ENCODE measurements at places on chromosomes 2 and 18.

- DNase-seq = no peak
These were observed 83.2 kb upstream of the UNC80 start for GRCh38 chr2:209688385-209688784.

DNA sequence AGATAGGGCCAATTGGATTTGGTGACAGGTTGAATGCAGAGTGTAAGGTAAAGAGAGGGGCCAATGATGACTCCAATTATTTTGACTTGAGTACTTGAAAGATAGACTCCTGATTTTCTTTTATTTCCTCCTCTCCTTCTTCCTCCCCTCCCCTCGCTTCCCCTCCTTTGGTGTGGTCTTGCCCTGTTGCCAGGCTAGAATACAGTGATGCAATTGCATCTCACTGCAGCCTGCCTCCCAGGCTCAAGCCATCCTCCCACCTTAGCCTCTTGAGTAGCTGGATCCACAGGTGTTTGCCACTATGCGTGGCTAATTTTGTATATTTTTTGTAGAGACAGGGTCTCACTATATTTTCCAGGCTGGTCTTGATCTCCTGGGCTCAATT lies 2.3 kb downstream of the DGUOK start:
- no peak for DNase-seq

- no peak for DNase-seq
These were observed 539.4 kb downstream of the RIT2 start for GRCh38 chr18:42576124-42576523.

GRCh38 chr2:189876271-189876670 lies 92.0 kb downstream of the PMS1 start:
- no peak for DNase-seq

- no peak for DNase-seq
These were observed 36.8 kb upstream of the GBX2 start for GRCh38 chr2:236204953-236205352.

DNA sequence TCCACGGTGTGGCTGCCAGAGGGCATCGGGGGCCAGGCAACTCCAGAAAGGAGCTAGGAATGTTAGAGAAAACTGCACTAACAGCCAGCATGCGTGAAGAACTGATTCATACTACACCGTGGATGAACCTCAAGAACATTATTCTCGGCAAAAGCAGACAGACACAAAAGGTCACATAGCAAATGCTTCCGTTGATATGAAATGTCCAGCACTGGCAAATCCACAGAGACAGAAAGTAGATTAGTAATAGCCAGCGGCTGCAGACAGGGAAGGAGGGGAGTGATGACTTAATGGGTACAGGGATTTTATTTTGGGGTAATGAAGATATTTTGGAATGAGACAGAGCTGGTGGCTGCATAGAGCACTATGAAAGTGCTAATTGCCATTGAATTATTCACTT lies 37.4 kb downstream of the SCTR start:
- no peak for DNase-seq

DNA sequence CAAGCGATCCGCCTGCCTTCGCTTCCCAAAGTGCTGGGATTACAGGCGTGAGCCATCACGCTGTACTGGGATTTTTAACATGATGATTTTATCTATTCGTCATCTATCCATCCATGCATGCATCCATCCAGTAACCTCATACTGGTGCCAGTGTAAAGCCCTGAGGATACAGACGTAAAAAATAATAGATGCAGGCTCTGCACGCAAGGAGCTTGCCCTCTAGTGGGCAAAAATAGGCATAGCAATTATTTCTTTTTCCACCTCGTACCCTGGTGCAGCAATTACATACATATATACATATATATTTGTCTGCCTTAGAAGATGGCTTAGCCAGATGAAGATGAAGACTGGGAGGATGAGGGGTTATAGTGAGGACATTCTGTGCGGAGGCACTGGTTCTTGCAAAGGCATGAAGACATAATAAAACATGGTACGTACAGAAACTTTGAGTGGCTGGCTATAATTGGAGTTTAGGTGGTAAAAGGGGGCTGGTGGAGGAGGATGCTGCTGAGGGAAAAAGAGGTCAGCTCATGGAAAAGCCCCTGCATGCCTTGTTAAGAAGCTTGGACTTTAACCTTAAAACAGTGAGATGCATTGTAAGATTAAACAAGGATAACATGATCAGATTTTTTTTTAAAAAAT lies 19.6 kb upstream of the RPIA start:
- peak; percentile 9 for DNase-seq

GRCh38 chr2:234885118-234885517 lies 66.7 kb upstream of the SH3BP4 start:
- no peak for DNase-seq

GRCh38 chr2:27885661-27886060 lies 4.5 kb downstream of the RBKS start:
- DNase-seq = no peak

DNA sequence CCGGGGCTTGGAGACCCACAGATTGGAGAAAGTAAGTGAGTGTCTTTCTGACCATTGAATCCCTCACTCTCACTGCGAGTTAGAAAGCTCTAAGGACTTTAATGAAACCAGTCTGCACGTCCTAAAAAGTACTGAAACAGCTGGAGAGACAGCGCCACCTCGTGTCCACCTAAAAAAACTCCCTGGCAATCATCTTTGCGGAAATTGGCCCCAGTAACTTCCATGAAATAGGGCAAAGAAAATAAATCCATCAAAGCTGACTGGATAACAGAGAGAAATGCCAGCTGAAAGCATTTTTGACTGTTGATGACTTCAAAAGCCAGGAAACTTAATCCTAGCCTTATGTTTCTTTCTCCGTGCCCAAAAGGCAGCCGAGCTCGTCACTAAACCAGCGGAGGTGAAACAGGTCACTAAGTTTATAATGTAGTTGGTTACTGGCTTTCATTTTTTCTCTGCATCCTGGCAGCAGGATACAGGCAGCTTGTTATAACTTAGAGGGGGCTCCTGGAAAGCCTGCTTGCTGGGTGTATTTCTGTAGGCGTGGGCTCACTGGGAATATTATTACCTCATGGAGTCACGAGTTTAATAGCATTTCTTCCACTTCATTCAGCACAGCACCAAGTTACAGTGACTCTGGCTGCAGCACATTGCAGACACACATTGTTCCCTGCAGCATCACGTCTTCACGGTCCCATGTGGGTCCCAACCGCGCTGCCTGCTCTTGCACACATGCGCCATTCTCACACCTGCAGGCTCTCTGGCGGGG lies 266.5 kb downstream of the HRH4 start:
- peak; percentile 77 for DNase-seq

- no peak for DNase-seq
These were observed 309.0 kb downstream of the GULP1 start for GRCh38 chr2:188600536-188601210.

- no peak for DNase-seq
These were observed 6.8 kb downstream of the GALM start for GRCh38 chr2:38672445-38673391.

DNA sequence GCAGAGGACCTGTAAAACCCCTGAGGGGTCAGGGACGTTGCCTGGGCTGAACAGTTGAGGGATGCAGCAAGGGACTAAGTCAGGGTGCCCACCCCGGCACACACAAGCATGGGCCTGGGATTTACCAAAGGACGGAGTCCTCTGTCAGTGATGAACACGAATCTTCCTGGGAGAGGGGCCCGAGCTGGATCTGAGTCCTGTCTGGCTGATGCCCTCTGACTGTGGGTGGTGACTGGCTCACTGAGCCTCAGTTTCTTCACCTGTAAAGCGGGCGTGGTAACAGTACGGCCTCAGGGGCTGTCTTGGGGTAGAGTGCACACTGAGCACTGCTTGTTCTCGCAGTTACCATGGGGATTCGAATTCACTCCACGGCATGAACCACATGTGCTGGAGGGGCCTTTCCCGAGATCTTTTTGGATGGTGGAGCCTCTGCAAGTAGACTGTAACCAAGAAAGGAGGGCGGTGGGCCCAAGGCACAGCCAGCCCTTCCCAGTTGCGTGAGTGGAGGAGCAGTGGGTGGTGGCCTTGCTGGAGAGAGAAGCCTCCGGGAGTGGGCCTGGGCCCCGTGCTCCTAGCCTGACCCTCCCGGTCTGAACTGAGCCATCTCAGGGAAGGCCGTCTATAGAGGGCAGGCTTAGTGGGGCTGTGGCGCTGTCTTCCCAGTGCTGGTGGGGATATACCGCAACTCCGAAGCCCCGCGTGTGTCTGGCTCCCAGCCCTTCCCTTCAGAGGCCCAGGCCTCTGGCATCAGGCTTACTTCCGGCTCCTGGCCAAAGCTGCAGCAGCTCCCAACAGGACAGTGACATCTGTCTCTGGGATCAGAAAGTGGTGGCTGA lies 130.8 kb upstream of the HS6ST1 start:
- no peak for DNase-seq

DNA sequence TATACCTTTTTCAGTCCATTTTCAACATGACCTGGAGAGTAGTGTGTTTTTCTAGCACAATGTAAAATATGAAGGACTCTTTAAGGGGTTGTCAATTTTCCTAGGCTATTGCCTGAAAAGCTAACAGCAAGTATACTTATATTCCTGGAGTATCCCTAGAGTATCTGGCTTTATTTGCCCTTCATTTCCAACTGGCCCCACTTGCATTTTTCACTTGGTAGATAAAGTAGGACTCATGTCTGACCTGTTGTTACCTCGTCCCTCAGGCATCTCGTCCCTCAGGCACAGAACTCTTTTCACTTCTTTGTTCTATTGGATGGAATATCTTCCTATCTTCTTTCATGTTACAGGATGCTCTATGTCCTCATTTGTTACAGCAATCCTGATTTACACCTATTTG lies 69.2 kb downstream of the SPAG16 start:
- no peak for DNase-seq

- DNase-seq = no peak
These were observed 89.2 kb upstream of the FAM117B start for GRCh38 chr2:202545523-202545922.

DNA sequence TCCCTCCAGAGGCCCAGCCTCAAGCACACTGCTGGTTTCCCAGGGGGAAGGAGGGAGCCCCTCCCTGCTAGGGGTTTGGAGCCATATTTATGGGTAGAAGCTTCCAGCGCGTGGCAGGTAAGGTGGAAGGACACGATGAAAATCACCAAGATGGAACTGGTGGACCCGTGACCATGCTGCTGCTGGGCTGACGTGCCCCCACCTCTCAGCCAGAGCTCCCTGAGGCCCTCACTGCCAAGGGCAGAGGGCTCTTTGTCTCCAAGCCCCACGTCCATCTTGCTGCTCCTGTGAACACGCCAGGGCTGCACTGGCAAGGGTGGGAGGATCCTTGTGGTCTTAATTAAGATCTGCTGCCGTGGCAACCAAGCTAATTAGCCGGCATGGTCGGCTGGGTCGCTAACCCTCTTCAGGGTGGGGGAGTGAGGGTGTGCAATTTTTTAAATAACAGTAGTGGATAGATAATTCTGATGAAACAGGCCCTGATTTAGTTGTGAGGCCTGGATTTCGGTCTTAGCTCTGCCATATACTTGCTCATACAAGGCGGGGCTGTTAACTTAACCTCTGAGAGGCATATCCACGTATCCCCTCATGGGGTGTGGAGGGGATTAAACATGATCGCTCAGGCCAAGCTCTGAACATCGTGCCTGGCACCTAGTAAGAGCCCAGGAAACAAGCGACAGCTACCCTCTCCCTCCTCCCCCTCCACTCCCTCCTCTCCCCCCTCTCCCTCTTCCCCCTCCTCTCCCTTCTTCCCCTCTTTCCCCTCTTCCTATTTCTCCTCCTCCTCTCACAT lies 232.8 kb downstream of the CELF4 start:
- DNase-seq = no peak

DNA sequence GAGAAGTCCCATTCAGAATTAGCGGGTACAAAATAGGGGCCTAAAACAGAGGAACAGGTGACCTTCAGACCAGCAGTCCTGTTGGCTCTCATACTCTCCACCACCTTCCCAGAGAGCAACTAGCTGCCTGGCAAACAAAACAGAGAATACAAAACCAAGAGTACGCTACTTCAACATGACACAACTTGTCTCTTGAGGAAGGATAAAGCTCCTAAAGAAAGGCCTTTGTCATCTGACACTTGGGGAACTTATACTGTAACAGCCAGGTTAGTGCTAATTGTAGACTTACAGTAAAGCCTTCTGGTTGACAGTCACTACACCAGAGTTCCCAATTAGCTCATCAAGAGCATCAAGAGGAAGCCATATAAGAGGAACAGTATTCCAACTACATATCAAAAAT lies 282.1 kb upstream of the NT5C1B start:
- DNase-seq = no peak

- peak; percentile 62 for DNase-seq
These were observed 32.3 kb downstream of the DNMT3A start for GRCh38 chr2:25309402-25309801.

GRCh38 chr2:149143734-149144133 lies 105.2 kb downstream of the LYPD6B start:
- no peak for DNase-seq

GRCh38 chr2:237529452-237530402 lies 36.6 kb upstream of the PRLH start:
- no peak for DNase-seq

GRCh38 chr2:149050188-149050587 lies 11.7 kb downstream of the LYPD6B start:
- no peak for DNase-seq

DNA sequence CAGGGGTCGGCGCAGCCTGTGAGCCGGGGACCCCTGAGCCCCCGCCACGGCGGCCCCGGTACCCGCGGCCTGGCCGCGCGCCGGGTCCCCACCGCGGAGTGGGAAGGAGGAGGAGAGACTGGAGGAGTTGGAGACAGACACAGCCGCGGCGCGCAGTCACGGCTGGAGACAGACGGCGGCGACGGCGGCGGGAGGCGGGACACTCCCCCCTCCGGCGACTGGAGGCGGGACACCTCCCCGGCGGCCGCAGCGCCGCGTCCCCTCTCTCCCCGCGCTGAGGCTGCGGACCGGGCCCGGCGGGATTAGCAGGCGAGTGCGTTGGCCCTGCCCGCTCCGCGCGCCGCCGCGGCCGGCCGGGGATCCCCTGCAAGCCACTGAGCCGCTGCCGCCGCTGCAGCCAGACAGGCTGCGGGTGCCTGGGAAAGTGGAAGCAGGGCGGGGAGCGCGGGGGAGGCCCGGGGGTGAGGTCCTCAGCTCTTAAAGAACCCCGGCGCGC lies 1.0 kb upstream of the LDLRAD4 start:
- DNase-seq = peak; percentile 73

GRCh38 chr2:233247744-233248143 lies 3.7 kb upstream of the ATG16L1 start:
- no peak for DNase-seq

All from nephron progenitor cell (in vitro differentiated cells).